ENCODE measurements at places on chromosomes 11 and 22.

DNA sequence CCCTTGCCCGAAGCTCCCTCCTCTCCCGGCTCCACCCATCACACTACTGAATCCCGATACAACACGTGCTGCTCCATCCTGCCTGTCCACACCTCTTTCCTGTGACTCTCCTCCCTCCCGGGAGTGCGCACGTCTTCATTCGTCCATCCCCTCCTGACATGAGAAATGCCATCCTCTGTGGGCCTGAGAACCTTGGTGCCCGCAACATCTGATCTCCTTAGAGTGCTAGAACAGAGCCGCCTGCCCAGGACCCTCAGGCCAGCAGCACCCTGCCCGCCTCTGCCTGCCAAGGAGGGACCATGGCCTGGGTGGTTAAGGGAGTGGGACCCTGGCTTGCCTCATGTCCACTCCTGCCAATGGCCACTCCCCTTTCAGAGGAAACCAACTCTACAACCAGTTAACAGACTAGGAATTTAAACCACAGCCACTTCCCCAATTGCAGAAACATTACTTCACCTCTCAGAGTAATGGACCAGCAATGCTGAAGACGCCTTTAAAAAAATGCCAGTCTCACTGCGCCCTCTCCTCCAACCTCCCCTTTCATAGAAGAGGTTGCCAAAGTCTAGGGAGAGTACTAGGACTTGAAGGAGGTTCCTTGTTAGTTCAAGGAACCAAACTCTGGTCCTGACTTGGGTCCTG lies 466.3 kb downstream of the OPCML start:
- no peak for DNase-seq

DNA sequence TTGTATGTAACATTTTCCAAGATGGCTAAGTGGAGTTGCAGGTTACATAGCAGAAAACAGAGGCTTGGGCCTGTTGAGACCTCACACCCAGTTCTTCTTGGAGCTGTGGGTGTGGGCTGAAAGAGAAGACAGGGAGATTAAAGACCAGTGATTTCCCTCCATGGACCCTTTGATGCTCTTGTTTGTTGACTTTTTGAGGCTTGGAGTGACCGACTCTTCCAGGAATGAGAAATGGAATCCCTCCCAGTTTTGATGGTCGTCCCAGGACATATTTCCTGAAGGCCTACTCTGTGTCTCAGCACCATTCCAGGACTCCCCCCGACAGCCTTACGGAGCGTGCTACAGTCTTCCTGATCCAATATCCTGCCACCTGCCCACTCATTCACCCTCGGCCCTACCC lies 96.9 kb downstream of the PTPRJ start:
- DNase-seq: no peak

DNA sequence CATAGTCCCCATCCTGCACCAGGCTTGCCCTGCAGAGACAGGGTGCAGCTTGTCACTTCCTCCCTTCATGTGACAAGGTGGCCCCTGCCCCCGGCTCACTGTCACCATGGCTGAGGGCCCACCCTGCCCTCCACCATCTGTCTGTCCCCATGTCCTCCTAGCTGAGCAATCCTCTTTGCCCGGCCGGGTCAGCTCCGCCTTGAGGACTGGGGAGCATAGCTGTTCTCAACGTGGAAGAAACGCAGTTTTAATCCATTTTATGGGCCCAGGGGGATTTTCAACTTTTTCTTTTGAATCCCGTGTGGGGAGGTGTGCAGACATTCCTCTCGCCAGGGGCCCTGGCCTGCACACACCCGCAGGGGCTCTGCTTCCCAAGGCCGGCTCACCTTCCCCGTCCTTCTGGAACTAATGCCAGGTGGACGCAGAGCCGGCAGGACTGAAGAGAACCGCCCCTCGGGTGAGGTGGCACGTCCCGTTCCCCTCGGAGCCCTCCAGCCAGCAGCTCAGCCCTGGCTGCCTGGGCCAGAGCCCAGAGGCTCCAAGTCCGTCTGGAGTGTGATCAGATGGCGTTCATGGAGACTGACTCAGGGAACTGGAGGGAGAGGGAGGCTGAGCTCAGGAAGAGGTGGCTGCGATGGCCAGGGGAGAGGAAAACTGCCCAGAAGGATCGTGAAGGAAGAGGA lies 1108.7 kb downstream of the BRD1 start:
- no peak for DNase-seq

DNA sequence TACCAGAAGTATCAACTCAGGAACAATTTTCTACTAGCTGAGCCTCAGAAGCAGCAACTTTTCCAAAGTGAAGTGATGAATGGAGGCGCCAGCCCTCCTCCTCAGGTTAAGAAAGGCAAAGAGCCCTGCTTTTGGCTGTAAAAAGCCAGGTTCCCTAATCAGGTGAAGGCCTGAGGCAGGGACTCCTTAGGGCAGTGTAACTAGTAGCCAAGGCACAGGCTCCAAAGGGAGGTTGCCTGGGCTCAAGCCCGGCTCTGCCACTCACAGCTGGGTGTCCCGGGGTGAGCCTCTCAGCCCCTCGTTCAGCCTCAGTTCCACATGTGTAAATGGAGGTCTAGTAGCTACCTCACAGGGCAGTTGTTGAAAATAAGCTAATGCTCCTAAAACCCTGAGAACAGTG lies 19.5 kb downstream of the TSKU start:
- no peak for DNase-seq

- no peak for DNase-seq
These were observed 43.7 kb downstream of the OSBPL5 start for GRCh38 chr11:3121416-3121815.

GRCh38 chr22:28477556-28477955 lies 202.1 kb downstream of the TTC28 start:
- no peak for DNase-seq

DNA sequence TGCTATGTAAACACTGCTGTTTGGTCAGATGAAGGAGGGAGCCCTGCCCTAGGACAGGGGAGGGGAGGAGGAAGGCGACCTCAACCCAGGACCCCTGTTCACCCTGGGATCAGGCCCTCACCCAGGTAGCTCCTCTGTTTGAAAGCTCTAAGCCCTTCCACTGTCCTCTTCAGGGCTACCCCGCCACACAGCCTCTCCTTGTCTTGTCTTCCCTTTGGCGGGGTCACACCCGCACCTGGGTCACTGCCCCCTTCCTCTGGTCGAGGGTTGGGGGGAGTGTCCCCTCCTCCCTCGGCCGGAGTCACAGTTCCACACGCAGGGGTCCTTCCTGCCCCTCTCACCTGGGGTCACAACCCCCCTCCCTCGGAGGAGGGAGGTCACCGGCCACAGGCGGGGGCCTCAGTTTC lies 463 bp upstream of the PTPMT1 start:
- no peak for DNase-seq

DNA sequence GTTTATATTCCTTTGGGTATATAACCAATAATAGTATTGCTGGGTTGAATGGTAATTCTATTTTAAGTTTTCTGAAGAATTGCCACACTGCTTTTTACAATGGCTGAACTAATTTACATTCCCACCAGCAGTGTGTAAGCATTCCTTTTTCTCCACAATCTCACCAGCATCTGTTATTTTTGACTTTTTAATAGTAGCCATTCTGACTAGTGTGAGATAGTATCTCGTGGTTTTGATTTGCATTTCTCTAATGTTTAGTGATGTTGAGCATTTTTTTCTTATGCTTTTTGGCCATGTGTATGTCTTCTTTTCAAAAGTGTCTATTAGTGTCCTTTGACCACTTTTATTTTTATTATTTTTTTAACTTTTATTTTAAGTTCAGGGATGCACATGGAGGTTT lies 275.3 kb downstream of the METTL15 start:
- DNase-seq: no peak

GRCh38 chr11:12200279-12200990 lies 90.0 kb downstream of the MICAL2 start:
- no peak for DNase-seq

DNA sequence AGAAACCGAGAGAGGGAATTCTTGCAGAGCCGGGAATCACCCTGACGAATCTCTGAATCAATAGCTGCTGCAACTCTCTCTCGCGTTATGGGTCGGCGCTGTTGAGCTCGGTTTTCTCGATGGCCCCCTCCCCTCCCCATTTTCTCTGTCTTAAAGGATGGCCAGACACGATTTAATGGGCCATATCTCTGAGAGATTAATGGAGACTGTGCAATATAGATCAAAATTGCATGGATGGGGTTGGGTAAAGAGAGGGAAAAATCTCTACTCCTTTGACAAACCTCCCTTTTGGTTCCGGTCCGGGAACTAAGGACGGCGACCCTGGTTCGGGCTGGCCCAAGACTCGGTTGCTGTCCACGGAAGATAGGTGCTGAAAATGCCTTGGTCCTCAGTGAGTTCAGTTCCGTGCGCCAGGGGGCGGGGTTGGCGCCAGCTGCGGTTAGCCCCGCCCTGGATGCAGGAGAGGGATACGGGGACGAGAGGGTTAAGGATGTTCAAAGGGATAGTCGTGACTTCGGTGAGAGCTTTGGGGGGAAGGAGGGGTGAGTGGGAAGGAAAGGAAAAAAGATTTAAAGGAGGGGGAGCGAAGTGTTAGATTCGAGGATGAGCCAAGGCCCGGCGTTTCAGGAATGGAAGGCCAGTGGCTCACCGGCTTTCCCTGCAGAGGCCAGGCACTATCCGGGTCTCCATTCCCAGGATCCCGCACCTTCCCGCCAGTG lies 103.6 kb upstream of the HSD17B12 start:
- no peak for DNase-seq
